ENCODE measurements at places on chromosomes 5 and 9.

GRCh38 chr9:12933957-12934356 is 159.1 kb downstream of the LURAP1L start:
- no peak for DNase-seq

DNA sequence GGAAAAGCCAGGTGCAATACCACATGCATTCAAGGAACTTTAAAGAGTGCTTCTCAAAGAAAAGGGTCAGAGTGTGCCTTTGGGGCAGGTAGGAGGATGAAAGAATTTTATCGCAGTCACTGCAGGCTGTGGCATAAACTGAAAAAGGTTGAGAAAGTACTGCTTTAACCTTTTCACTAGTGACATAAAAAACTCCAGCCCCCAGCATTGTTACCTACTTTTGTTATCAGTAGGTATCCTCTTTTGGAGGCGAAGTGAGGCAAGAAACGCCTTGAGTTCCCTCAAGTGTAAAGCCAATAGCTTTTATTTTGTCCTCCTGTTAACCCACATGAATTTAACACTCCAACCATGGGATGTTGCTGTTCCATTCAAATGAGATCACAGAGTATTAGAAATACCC is 64.7 kb upstream of the CHD1 start:
- no peak for DNase-seq

DNA sequence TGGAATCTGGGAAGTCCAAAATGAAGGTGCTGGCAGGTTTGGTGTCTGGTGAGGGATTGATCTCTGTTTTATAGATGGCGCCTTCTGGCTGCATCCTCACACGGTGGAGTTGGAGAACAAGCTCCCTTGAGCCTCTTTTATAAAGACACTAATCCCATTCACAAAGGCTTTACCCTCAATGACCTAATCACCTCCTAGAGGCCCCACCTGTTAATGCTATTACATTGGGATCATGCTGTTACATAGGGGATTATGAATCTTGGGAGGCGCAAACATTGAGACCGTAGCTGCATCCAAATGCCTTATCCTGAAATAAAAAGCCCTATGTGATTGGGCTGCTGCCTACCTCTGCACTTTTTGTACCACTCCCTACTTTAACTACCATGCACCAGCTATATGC is 197.1 kb upstream of the HMHB1 start:
- DNase-seq, result no peak

- no peak for DNase-seq
Measured at GRCh38 chr5:79020861-79021561, 35.9 kb upstream of the ARSB start.

GRCh38 chr9:69535286-69535832 is 136.8 kb downstream of the APBA1 start:
- no peak for DNase-seq

DNA sequence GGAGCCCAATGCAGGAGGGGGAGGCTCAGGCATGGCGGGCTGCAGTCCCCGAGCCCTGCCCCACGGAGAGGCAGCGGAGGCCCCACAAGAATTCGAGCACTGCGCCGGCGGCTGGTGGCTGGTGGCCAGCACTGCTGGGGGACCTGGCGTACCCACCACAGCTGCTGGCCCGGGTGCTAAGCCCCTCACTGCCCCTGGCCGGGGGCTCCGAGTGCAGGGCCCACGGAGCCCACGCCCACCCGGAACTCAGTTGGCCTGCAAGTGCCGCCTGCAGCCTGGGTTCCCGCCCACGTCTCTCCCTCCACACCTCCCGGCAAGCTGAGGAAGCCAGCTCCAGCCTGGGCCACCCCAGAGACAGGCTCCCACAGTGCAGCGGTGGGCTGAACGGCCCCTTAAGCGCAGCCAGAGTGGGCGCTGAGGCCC is 780.3 kb downstream of the DTWD2 start:
- DNase-seq, result no peak

DNA sequence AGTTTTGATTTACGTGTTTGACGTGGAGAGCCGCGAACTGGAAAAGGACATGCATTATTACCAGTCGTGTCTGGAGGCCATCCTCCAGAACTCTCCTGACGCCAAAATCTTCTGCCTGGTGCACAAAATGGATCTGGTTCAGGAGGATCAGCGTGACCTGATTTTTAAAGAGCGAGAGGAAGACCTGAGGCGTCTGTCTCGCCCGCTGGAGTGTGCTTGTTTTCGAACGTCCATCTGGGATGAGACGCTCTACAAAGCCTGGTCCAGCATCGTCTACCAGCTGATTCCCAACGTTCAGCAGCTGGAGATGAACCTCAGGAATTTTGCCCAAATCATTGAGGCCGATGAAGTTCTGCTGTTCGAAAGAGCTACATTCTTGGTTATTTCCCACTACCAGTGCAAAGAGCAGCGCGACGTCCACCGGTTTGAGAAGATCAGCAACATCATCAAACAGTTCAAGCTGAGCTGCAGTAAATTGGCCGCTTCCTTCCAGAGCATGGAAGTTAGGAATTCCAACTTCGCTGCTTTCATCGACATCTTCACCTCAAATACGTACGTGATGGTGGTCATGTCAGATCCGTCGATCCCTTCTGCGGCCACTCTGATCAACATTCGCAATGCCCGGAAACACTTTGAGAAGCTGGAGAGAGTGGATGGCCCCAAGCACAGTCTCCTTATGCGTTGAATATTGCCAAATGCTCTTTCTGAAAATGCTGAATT is 850 bp downstream of the RRAGA start:
- DNase-seq, result no peak

- no peak for DNase-seq
Measured at GRCh38 chr5:33975852-33976251, 8.6 kb downstream of the SLC45A2 start.

DNA sequence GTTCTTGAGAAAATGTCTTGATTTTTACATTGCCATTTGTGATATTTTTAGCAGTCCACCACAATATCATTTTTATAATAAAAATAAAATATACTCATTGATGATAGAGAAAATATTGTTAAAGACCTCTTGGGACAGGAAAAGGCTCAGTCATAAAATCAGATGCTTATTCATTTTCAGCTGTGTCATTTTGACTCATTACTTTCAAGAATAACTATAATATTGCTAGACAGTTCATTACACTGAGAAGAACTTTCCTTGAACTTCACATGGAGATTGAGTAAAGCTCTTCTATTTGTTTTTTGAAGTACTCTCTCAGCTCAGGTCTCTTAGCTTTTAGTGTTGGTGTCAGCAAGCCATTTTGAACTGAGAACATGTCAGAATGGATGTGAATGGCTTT is 8.5 kb upstream of the MEIKIN start:
- DNase-seq, result no peak

GRCh38 chr5:18503797-18504328 is 869.6 kb downstream of the TAF11L14 start:
- DNase-seq, result no peak

DNA sequence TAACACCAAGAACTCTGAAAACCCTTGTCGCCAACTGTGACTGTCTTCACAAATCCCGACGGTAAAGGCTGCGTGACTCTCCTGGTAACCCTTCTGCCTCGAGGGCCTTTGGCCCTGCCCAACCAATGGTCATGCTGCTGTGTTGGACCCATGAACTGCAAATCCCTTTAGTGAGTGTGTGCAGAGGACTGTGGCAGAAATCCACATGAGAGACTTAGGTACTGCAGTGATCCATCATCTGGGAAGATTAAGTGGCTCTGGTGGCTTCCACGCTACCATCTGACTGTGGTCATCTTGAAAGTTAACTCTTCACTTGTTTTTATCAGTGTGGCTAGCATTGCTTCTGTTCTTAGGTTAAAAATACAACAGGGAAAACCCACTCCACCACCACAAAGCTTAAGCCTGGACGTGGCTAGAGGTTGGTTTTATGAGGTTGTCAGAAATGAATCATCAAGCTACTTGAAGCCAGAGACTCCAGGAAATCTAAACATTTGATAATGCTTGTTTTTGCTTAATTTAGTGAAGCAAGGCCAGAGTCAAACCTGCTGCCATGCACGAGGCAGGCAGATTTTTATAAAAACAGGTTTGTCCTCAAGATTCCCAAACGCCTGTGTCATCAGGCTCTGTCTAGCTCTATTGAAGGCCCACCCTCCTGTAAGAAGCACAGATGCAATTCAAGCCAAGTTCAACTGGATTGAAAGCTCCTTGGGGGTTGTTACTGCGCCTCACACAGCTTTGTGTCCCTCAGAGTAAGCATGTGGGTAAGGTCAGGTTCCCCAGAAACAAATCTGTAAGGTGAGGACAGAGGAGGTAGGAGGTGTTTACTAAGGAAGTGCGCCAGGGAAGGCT is 52.7 kb upstream of the ERCC6L2 start:
- DNase-seq, result no peak

DNA sequence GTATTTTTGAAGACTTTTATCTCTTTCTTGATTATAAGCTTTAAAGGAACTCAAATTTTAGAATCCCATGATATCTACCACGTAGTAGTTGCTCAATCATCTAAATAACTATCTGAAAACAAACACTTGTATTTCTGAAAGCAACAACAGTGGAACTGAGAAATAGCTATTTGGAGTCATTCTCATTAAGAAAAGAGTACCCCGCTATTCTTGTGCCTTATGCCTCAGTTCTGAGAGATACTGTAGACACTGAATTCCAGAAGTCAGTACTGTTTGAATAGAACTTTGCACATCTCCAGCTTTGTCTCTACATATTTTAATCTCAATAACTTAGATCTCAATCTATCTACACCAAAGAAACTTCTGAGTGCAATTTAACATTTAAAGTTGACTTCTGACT is 11.4 kb downstream of the CHD1 start:
- no peak for DNase-seq

DNA sequence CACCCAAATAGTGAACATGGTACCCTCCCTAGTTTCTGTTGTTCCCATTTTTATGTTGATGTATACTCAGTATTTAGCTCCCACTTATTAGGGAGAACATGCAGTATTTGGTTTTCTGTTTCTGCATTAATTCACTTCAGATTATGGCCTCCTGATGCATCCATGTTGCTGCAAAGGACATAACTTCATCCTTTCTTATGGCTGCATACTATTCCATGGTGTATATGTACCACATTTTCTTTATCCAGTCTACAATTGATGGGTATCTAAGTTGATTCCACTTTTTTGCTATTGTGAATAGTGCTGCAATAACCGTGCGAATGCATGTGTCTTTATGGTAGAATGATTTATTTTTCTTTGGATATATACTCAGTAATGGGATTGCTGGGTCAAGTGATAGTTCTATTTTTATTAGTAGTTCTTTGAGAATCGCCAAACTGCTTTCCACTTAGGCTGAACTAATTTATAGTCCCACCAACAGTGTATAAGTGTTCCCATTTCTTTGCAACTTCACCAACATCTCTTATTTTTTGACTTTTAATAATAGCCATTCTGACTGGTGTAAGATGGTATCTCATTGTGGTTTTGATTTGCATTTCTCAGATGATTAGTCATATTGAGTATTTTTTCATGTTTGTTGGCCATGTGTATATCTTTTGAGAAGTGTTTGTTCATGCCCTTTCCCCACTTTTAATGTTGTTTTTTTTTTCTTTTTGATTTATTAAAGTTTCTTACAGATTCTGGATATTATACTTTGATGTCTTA is 79.6 kb downstream of the SMIM15 start:
- DNase-seq, result no peak

DNA sequence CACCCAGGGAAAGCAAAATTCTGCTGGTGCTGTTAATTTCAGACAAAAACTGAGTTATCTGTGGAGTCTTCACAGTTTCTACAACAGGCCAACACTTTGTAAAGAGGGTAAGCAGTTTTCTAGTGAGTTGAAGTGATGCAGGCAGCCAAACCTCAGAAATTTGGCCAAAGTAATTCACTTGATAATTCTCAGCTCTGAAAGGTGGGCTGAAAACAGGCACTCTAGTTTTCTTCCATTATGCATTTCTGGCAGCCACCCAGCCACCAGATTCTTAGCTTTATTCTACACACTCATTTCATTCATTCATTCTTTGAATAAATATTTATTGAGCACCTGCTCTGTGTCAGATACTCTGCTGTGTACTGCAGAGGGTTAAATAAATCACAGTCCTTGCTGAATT is 184.2 kb downstream of the RAB3C start:
- DNase-seq, result no peak

GRCh38 chr9:33065157-33066076 is 11.1 kb downstream of the SMU1 start:
- no peak for DNase-seq

- DNase-seq, result no peak
Measured at GRCh38 chr5:1103505-1104326, 8.1 kb downstream of the SLC12A7 start.

All from stimulated activated CD4-positive, alpha-beta T cell treated with anti-CD3 and anti-CD28 coated beads, TNF-alpha, amount 100 ng/mL, for 4 hours (primary cell).